GM13977 (cell line): ENCODE measurements at places on chromosomes 2 and 18.

DNA sequence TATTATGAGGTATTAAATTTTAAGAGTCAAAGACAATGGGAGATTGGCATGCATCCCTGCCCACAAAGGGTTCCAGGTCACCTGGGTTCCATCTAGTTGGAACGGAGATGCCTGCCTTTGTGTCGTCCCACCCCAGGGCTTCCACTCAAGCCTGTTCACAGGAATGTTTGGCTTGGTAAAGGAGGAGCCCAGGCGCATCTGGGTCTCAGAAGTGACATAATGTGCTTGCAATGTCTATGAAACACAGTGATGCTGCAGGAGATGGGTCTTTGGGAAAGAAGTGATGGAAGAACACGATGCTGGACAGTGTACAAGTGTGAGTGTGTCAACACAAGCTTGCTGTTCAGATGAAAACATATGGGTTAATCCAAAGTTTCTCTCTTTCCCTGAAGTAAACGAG, 49.6 kb upstream of the ZNF396 start:
- DNase-seq: no peak

- no peak for DNase-seq
Measured at GRCh38 chr2:207164006-207164831, 1.5 kb downstream of the KLF7 start.

GRCh38 chr18:26630596-26630995, 82.2 kb upstream of the KCTD1 start:
- no peak for DNase-seq

GRCh38 chr2:109715313-109715805, 78.7 kb upstream of the RGPD5 start:
- DNase-seq: no peak

DNA sequence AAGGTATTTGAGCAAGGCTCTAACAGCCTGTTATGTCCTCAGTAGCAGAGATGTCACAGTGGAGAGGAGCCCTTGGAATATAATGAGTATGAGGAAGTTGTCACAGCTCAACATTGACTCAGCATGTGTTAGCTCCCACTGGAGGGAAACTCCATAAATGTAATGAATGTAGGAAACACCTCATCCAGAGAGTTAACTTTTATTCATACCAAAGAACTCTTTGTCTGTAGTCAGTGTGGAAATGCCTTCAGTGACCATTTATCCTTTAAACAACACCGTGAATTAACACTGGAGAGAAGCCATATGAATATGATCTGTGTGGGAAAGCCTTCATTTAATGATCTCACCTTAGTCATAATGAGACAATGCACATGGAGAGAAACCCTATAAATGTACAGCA, 59.7 kb downstream of the CYP1B1 start:
- no peak for DNase-seq

- peak; percentile 42 for DNase-seq
Measured at GRCh38 chr2:227881866-227882517, 10.6 kb downstream of the DAW1 start.

DNA sequence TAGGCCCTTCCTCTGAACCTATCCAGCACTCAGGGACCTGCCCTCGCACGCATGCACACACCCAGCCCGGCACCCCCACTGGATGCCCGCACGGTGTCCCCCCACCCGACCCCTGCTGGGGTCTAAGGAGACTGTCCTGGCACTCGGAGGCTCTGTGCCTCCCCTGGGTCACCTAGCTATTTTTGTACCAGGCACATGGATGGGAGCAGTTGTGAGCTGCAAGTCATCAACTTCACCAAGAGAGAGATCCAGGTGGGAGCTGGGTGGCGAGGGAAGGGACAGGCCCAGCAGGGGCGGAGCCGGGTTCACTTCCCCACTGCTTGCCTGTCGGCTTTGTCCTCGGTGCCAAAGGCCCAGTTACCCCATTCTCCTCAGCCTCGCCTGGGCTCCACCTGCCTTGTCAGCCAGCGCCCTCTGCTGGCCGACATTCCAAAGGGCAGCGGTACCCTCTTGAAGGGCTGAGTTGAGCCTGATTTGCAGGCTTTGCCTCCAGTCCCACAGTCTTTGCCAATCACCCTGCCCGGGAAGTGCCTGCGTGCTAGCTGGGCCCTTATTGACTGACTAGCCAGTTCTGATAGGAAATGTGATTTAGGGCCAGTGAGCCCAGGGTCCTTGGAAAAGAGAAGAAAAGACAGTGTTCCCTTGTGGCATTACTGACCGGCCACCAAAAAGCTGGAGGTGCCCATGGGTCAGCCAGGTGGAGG, 5.8 kb downstream of the NT5DC4 start:
- DNase-seq: peak; percentile 91

DNA sequence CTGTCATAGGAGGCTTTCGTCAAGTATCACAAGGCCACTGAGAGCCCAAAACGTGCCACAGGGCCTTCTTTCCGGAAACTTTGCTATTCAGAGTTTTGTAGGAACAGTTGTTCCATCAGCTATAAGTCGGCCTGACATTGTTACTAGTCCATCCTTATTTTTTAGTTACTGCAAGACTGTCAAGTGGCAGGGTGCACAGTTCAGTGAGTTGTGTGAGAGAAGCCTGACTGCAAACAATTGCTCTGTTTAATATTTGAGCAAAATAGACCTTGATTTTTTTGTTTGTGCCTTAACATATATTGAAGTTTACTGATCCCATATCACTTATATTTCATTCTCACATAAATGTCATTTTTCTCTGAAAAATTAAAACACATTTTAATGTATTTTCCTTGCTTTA, 110.1 kb downstream of the GALNT1 start:
- no peak for DNase-seq

- no peak for DNase-seq
Measured at GRCh38 chr2:32711219-32711618, 83.4 kb downstream of the TTC27 start.

DNA sequence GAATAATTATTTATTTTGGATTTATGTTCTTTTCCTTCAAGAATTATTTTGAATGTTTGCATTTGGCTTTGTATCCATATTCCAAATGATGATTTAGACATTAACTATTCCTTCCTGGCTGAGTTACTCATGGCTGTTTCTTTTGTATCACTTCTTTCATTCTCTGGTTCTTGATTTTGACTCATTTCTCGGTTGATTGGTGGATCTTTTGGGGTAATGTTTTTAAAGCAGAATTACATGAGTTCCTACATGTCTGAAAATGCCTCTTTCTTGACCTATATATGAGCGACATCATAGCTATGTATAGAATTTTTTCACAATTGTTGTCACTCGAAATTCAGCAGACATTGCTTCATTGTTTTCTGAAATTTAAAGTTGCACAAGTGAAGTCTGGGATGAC, 39.5 kb downstream of the CYP26B1 start:
- no peak for DNase-seq

DNA sequence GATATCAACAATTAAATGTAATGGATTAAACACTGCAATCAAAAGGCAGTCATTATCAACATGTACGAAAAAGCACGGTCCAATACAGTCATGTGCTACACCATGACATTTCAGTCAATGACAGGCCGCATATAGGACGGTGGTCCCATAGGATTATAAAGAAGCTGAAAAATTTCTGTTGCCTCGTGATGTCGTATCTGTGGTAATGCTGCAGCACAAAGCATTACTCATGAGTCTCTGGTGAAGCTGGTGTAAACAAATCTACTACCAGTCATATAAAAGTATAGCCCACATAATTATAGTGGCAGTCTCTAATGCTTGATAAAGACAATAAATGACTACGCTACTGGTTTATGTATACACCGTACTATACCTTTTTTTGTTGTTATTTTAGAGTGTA, 58.4 kb downstream of the RABL2A start:
- DNase-seq: no peak

- DNase-seq: no peak
Measured at GRCh38 chr2:54866179-54866578, 142.7 kb downstream of the EML6 start.
